ENCODE measurements at places on chromosomes 2 and 18.

DNA sequence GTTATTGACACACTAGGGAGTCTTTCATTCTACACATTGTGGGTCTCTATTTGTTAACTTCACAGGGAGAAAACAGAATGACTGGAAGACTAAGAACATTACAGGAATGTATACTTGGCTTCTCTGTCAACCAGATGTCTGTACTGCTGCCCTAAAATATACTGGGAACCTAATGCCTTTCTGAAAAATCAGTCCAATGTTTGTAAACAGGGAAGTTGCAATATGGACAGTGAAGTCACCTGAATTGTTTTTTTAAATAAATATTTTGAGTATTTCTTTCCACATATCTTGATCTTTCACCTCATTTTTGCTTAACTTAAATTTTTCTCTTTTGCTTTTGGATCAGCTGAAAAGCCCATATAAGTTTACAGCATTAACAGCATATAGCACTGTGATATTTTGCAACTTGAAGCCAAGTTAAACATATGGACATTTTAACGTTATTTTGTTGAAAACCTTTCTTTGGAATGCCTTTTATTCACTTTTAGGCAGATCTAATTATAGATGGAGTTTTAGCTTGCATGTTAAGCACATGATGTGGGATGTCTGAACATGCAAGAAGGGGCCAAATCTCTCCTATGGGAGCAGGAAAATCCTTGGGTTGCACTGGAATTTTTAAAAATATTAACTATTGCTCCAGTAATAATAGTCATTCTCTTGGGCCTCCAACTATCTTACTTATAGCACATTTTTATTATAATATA is 137.7 kb upstream of the TWIST2 start:
- no peak for DNase-seq

DNA sequence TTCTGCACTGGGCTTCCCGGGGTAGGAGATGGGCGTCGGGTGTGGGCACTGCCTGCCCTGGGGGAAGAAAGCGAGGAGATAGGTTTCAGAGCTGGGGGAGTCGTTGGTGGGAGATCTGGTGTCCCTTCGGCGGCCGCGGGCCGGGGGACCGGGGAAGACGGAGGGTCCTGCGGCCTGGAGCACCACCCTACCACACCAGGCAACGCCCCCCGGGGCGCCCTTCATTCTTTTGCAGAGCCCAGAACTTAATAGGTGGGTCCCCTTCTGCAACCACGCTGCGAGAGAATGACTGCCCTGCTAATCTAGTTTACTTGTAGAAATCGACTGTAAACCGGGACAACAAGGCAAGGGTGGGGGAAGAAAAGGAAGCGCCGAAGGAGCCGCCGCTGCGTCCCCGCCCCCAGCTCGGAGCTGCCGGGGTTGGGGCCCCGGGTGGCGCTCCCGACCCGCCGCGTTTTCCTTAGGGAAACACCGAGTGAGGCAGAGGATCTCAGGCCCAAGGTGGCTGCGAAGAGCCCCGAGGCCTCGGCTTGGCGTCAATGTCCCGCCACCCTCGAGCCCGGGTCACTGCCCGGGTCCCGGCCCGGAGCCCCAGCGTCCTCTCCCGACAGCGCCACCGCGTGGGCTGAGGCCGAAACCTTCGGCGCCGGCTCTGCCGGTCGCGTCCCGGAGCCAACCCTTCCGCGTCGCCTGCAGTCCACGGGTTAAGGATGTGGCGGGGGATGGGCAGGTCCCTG is 5.4 kb upstream of the SATB2 start:
- peak; percentile 80 for DNase-seq

- no peak for DNase-seq
These were observed 579 bp downstream of the ARHGEF4 start for GRCh38 chr2:130837175-130837810.

- no peak for DNase-seq
These were observed 53.6 kb upstream of the GRHL1 start for GRCh38 chr2:9897846-9898245.

GRCh38 chr2:25743132-25743830 is 69.9 kb upstream of the DTNB start:
- DNase-seq = no peak

DNA sequence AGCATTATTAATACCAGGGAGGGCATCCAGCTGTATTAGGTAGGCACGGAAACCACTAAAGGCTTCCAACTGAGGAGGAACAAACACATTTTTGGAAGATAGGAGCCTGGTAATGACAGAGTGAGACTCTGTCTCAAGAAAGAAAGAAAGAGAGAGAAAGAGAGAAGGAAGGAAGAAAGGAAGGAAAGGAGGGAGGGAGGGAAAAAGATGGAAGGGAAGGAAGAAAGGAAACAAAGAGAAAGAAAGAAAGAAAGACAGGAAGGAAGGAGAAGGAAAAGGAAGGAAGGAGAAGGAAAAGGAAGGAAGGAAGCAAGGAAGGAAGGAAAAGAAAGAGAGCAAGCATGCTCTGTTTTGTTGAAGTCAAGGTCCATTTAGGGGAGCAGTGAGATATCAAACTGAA is 103.8 kb upstream of the RFX8 start:
- DNase-seq = no peak

- DNase-seq = peak; percentile 11
These were observed 80.5 kb upstream of the FRZB start for GRCh38 chr2:182946958-182947369.

- DNase-seq = no peak
These were observed 493.6 kb upstream of the SPHKAP start for GRCh38 chr2:228675091-228675490.

- DNase-seq = no peak
These were observed 367.5 kb upstream of the FIGN start for GRCh38 chr2:164103271-164103670.

GRCh38 chr18:12408247-12408869 is 629 bp downstream of the PRELID3A start:
- DNase-seq = no peak

GRCh38 chr2:208451061-208451460 is 44.5 kb downstream of the PTH2R start:
- no peak for DNase-seq

DNA sequence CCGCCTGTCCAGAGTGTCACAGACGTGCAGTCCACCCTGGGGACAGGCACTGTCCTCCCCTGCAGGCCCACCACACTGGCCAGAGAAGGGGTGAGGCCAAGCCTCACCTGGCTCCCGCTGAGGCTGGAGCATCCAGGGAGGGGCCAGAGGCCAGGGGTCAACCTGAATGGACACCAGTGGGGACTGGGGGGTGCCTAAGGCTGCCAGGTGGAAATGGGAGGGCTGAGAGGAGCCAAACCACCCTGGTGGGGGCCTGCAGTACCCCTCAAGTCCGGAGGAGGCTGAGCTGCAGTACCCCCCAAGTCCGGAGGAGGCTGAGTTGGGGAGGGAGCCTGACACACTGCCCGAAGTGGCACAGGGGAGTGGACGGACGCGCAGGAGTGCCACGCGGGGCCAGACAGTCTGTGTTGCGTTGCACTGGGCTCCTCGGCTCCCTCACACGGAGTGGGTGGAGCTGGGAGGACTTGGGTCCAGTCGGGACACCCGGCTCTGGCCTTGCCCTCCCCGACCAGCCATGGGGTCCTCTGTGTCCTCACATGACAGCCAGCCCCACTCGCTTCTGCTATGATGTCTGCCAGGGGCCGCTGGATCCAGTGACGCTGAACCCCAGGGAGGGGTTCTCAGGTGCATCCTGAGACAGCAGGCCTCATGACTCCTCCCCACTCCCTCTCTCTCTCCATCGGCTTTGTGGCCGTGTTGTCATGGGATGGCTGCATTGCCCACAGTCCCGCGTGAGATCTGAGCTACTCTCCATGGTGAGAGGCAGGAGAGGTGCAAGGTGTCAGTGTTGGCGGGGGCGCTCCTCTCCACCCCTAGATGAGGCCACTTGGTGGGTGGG is 22.3 kb upstream of the GPC1 start:
- DNase-seq = no peak

GRCh38 chr2:68357605-68358337 is 7.3 kb upstream of the PLEK start:
- peak; percentile 24 for DNase-seq

DNA sequence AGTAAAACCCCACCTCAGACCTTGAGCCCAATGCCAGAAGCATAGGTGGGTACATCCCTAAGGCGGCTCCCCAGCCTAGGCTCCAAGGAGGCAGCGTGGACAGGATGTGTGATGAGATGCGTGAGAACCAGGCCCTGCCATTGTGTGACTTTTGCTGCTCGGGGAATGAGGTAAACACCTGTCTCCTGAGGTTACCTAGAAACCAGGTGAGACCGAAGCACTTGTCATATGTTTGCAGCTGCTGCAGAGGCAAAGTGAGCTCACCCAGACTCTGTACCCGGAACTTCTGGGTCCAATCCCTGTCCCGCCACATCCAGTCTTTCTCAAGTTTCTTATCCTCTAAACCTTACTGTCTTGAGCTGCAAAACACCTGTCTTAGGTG is 3.4 kb downstream of the FBLN7 start:
- no peak for DNase-seq

- DNase-seq = no peak
These were observed 361.8 kb upstream of the CWC22 start for GRCh38 chr2:180368881-180369280.

GRCh38 chr2:2102866-2103653 is 228.0 kb downstream of the MYT1L start:
- peak; percentile 22 for DNase-seq
